Activated CD4-positive, CD25-positive, alpha-beta regulatory T cell treated with anti-CD3 and anti-CD28 coated beads, Interleukin-2, amount 50 U/mL, for 16 hours (primary cell): ENCODE measurements at places on chromosomes 7 and 10.

DNA sequence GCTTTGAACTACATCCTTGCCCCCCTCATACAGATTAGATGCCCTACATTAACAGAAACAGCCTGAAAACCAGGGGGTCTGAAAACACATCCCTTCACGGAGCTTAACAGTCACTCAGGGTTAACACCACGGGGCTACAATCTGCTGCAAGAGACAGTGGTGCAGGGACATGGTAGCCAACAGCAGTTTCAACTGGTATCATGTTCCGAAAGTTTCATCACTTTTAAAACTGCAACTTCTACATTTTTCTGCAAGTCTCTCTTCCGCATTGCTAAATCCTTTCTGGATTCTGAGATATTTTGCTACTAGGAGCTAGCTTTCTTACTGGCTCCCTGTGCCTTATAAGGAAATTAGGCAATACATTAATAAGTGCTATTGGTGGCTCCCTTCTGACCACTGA lies 92.6 kb downstream of the JAZF1 start:
- DNase-seq: no peak

- DNase-seq: no peak
These were observed 22.1 kb upstream of the STK17A start for GRCh38 chr7:43560742-43561330.

DNA sequence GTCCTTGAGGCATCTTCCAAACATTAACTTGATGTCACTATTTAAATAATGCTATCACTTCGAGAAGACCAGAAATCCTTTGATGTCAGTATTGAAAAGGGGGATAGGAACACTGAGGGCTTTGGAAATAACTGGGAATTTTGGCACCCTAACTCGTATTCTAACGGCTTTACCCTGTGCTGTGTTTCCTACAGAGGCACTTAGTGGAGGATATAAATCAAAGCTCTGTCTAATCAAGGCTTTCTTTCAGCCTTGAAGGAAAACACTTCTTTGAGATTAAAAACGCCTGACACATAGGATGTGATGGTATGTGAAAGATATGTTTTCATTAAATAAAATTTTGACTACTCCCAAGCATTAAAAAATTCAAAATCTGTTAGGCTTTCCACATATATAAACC lies 62.3 kb downstream of the CREB5 start:
- DNase-seq: no peak

GRCh38 chr7:137539111-137539715 lies 195.7 kb upstream of the PTN start:
- DNase-seq: no peak

GRCh38 chr7:90999989-91000979 lies 263.9 kb upstream of the FZD1 start:
- no peak for DNase-seq

- no peak for DNase-seq
These were observed 218.4 kb upstream of the PPP2R2D start for GRCh38 chr10:131682271-131682962.

DNA sequence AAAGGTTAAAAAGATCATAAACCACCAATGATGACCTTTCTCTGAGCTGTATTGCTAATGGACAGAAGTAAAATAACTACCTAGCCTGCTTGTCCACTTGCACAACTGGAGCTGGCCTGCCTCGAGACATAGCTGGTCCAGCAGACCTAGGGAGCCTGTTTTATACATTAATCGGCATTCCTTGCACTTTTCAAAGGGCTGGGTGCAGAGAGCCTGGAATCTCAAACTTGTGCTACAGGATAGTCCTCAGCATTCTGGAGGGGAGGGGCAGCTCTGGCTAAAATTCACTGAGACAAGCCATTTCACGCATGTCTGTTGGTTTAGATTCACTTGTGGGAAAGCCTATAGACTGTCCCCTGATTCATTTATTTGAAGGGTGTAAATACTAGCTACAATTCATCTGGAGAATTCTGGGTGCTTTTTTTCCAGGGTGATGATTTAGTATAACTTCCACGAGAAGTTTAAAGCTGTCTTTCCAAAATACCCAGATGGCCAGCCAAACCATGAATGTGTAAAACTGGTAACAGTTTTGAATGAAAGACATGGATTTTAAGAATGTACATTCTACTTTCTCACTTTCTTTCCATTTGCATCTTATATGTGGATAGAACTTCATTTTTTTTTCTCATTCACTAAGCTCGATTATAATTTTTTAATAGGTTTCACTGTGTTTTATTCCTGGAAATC lies 389.4 kb downstream of the KCNMA1 start:
- no peak for DNase-seq

GRCh38 chr10:72730479-72730878 lies 38.5 kb downstream of the MCU start:
- no peak for DNase-seq

GRCh38 chr7:48933549-48934085 lies 9.3 kb downstream of the CDC14C start:
- no peak for DNase-seq

GRCh38 chr10:65394502-65395297 lies 1531.1 kb upstream of the LRRTM3 start:
- no peak for DNase-seq

- DNase-seq: no peak
These were observed 113.1 kb downstream of the NT5C2 start for GRCh38 chr10:103079946-103080345.

DNA sequence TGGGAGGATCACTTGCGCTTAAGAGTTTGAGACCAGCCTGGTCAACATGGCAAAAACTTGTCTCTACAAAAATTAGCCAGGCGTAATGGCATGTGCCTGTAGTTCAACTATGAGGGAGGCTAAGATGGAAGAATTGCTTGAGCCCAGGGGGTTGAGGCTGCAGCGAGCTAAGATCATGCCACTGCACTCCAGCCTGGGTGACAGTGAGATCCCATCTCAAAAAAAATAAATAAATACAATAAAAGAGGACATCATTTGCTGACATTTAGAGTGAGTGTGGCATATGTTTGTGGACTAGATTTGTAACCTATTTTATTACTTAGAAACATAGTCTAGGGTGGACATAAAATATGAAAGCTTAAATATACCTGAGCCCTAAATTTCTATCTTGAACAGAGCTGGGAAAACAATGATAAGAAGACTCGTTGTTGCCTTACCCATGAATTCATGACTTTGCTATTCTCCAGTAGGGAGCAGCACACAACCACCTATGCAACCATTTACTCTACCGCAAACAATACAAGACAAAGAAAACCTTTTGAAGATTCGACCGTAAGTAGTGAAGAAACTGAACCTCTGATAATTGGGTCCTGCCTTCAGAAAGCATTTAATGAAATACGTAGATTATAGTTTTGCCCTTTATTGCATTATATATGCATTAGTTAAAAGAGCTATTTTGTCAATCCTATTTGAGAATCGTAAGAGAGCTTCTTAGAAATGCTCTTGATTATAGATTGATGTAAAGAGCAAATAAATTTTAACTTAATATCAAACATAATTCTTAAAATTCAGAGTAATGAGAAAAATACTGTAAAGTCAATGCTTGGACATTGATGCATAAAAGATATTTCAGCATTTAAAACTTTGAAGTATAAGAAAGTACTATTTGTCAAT lies 83.5 kb downstream of the GNAT3 start:
- DNase-seq: no peak

DNA sequence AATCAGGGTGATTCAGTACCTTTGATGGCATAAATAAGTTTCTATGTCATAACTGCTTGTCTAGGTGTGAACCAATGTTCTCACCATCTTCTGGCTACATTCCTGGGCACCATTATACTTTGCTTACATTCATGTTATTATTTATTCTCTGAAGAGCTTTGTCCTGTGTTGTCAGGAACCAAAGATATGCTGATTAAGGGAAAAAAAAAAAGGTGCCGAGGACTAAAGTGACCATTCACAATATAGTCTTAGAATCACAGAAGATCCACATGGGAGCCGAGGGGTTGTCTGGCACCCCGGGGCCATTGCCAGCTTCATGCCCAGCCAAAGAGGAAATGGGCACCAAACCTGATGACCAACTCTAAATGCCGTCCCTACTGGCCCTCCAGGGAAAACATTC lies 329.2 kb upstream of the NFE2L3 start:
- DNase-seq: no peak

DNA sequence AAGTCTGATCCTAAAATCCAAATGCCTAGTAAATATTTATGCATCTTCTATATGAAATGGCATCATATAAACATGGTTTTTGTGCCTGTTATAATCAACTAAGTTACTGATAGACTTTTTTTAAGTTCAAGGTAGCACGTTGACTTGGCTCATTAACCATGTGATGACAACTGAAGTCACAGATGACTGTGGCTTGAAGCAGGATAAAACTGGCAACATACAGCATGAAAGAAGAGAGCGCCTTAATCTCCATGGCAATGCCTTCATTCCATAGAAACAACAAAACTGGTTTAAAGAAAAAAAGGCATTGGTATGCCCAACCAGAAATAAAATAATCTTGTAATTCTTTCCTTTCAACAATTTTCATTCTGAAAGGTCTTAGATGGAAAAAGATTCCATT lies 188.9 kb upstream of the CDK1 start:
- no peak for DNase-seq

DNA sequence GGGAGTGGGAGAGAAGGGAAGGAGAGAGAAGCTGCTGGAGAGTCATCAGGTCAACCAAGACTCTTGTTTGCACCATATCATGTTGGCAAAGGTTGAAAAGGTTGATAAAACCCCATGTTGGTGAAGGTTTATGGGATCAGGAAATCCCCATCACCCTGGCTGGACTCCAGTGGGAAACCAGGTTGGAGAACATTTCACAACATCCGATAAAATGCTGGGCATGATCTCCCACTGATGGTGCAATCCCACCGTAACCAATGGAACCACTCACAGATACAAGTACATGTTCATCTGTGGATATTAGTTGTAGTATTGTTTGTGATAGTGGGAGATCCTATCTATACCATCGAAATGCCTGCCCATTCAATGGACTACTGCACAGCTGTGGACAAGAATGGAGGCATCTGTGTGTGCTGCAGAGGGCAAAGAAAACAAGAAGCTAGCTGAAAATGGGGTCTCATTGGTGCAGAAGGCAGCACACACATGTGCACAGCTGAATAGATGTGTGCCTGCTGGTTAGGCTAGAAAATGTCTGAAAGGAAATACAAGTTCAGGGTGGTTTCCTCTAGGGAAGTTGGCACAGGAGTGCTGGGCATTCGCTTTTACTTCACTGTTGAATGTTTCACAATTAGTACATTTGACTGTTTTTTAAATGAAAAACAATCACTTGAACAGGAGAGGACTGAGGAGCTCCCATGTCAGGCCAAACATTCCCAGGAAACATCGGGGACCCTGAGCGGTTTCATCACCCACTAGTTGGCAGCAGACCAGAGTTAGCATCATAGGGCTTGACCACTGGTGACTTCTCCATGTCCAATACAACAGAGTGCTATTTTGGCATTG lies 80.4 kb upstream of the MGMT start:
- no peak for DNase-seq

DNA sequence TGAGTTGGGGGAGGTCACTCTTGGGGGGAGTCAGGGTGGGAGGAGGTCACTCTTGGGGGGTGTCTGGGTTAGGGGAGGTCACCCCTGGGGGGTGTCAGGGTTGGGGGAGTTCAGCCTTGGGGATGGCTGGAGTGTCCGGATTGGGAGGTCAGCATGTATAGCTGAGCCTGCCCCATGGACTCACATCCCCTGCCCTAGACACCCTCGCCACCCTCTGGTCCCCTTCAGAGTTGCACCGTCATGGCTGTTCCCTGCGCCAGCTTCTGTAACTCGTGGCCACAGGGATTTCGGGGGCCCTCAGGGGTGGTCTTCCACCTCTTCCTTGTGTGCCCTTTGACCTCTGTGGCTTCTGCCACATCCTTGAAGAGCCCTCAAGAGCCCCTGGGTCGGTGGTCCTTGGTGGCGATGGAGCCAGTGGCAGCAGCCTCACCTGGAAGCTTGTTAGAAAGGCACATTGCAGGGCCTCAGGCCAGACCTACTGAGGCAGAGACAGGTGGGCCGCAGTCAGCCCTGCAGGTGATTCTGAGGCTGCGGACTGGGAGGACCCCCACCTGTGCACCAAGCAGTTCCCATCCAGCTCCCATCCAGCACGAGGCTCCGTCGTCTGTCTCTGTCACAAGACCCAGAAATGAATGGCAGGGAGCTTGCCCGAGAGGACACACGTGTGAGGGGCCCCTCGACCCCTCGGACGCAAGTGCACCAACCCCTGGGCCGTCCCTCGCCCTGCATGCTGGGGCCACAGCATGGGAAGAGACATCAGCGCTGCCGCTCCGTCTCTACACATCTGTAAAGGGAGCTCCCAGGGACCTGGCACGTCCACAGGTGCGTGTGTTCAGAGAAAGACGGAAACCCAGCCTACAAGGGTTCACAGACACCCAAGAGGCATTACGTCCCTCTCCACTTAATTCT lies 44.7 kb upstream of the SUN1 start:
- no peak for DNase-seq

GRCh38 chr10:74194545-74194944 lies 43.5 kb downstream of the ADK start:
- DNase-seq: no peak

- no peak for DNase-seq
These were observed 114.9 kb upstream of the PRSS58 start for GRCh38 chr7:142372727-142373126.

DNA sequence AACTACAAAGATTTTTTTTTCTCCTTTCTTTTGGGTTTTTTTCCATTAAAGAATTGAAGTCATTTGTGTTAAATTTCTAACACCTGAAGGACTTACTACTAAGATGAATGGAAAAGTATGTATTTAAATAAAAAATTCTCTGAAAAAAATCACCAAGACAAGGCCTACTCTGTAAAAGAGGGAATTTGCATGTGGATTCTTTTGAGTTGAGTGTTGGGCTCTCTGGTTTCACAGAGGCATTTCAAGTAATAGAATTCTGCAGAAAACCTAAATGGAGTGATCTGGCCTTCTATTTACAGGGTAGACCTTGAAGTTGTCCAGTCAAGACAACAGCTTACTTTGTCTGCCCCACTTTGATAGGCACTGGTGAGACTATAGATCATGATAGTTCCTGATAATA lies 4.1 kb downstream of the LRRC17 start:
- no peak for DNase-seq

DNA sequence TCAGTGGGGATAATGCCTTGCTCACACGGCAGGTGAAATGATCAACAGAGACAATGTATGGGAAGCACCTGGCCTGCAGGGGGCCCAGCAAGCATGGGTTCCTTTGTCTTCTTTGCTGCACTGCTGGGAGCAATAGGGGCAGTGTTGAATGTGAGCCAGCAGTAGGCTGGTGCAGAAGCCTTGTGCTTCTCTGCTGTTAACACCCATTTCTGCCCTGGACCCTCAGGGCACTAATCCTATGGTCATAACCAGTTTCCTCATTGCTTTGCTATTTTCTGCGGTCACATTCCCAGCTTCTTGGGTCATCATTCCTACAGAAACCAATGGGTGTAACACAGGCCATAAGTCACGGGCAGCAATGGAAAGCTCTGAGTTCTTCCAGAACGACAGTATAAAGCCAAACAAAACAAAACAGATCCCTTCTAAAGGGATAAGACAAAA lies 10.9 kb upstream of the LGI1 start:
- no peak for DNase-seq

GRCh38 chr7:116240024-116240668 lies 29.8 kb downstream of the TES start:
- no peak for DNase-seq
